ENCODE measurements at places on chromosomes 1 and 21.

- peak overlapping the region; percentile 56 for H3K4me3 ChIP-seq
- peaks cover 6% of the 10 kb centered on the region for H3K27me3 ChIP-seq
- H3K36me3 ChIP-seq, result no peaks in the 10 kb centered on the region
- peak; percentile 35 for DNase-seq
- H3K4me1 ChIP-seq, result peaks cover 25% of the 10 kb centered on the region
- no peak overlapping the region for H3K27ac ChIP-seq
Observed at GRCh38 chr1:229694053-229694693, 68.1 kb downstream of the URB2 start.

DNA sequence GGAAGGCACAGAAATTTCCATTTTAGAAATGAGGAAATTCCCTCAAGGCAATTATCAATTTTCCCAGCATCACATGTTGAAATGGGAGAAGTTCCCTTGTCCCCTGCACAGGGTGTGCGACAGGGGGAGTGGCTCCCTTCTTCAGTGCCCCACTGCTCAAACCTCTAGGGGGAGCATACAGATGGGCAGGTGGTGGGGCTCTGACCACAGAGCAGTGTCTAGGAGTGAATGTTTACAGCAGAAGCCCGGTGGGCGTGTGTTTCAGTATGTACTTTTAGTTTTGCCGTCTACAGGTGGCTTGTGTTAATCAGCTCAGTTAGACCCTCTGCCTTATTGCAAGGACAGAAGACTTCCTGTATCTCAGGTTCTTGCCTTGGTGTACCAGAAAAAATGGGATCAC is 493.7 kb upstream of the PLXNA2 start:
- peaks cover 4% of the 10 kb centered on the region for H3K27me3 ChIP-seq
- H3K27ac ChIP-seq, result peak overlapping the region; percentile 29
- no peaks in the 10 kb centered on the region for H3K4me1 ChIP-seq
- DNase-seq, result no peak
- no peak overlapping the region for H3K4me3 ChIP-seq
- peaks cover 7% of the 10 kb centered on the region for H3K36me3 ChIP-seq

GRCh38 chr1:5755552-5756125 is 236.6 kb downstream of the NPHP4 start:
- no peak for DNase-seq
- peaks cover 25% of the 10 kb centered on the region for H3K27me3 ChIP-seq
- no peaks in the 10 kb centered on the region for H3K36me3 ChIP-seq
- peaks cover 51% of the 10 kb centered on the region for H3K4me1 ChIP-seq

GRCh38 chr1:164614316-164614715 is 55.3 kb downstream of the PBX1 start:
- no peaks in the 10 kb centered on the region for H3K4me1 ChIP-seq
- H3K27me3 ChIP-seq, result peaks cover 2% of the 10 kb centered on the region
- H3K27ac ChIP-seq, result peak overlapping the region; percentile 77
- H3K4me3 ChIP-seq, result no peak overlapping the region
- no peak for DNase-seq

- no peaks in the 10 kb centered on the region for H3K27me3 ChIP-seq
- no peak for DNase-seq
- H3K27ac ChIP-seq, result no peak overlapping the region
- no peak overlapping the region for H3K4me3 ChIP-seq
- H3K4me1 ChIP-seq, result peaks cover 18% of the 10 kb centered on the region
- H3K36me3 ChIP-seq, result no peaks in the 10 kb centered on the region
Observed at GRCh38 chr1:198904321-198904720, 265.5 kb downstream of the PTPRC start.

- H3K27ac ChIP-seq, result no peak overlapping the region
- DNase-seq, result no peak
- peaks cover 3% of the 10 kb centered on the region for H3K27me3 ChIP-seq
Observed at GRCh38 chr1:115655916-115656315, 14.1 kb downstream of the VANGL1 start.

- no peak for DNase-seq
- H3K36me3 ChIP-seq, result peaks cover 7% of the 10 kb centered on the region
- no peaks in the 10 kb centered on the region for H3K27me3 ChIP-seq
- H3K4me1 ChIP-seq, result peaks cover 24% of the 10 kb centered on the region
Observed at GRCh38 chr21:28068455-28069358, 924.0 kb downstream of the LTN1 start.
